ENCODE measurements at places on chromosomes 1 and 21. TPM values are rescaled to one million over a fixed set of nuclear protein-coding genes. Genes with fewer than 3 reads are reported as not detected.
A peak's percentile ranks its signal among the peaks of the same experiment; 100 is the strongest.

DNA sequence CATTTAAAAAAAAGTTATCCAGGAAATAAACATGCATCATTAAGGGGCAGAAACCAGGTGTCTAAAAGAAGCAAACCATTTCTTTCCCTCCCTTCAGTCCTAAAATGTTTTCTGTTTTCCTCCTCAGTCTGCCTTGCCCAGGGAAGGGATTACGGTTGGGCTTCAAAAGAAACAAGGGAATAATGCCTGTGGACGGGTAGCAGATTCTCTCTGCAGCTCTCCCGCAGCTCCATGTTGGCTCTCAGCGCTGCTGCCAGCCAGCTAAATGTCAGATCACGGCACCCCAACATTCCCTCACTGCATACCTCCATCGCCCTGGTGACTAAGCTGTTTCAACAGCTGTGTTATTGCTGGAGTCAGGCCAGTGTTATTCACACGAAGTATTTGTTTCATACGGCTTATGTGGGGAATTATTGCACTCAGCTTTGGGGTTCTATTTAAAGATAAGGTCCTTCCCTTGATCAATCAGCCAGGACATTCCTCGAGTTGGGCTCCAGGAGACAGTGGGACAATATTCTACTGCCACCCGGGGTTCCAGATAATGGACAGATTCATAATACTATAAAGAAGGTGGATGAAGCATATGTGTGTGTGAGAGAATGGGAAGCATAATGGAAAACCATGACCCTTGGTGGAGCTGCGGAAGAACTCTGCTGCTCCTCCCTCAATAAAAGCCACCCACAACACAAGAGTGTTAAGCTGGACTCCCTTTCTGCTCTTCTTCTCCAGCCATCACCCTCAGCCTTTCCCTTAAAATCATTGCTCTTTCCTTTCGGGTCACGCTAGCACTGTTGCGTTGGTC is 58.2 kb downstream of the WLS start:
- DNase-seq: peak; percentile 81

DNA sequence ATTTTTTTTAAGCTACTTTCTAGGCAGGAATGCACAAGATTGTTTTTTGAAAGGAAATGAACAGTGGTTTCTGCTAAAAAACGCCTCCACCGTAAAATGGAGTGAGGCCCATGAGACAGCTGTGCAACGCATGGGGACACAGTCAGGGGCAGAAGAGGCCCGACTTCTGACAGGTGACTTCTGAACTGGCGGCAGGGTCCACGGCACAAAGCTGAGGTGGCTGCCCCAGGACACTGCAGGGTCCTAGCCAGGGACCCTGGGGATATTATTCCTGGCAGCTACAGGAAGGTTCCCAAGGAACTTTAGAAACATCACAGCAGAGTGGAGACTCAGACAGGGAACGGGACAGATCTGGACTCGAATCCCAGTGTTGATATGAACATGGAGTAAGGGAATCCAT is 75.1 kb downstream of the SIM2 start:
- DNase-seq: no peak

DNA sequence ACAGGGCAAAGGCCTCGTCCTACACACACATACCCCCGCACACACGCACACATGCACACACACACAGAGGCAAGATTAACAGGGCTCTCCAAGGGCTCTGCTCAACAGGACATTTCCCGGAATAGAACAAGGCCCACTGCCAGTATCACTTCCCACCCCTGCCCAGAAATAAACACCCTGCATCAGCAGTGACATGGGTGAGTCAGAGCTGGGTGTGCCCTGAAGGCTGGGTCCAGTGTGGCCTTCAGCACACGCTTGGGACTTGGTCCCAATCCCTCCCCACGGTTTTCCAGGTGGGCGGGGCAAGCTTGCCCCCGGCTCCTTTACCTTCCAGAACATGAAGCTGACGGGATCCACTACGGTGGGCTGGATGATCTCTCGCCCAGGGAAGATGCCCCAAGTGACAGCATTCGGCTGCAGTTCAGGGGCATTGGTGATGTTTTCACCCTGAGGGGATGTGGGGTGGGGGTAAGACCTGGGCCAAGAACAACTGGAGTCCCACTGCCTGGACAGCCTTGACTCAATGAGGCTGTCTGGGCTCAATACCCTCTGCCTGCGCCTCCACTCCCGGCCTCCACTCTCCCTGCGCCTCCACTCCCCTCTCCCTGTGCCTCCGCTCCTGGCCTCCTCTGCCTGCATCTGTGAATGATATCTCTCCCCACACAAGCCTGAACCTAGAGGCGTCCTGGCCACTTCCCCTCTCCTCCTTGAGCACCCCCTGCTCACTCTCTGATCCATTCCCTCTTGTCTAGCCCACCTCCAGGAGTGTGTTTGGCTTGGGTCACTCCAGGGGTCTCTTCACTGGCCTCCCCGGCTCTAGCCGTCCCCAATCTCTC is 14.7 kb downstream of the MTHFR start:
- peak; percentile 93 for DNase-seq

DNA sequence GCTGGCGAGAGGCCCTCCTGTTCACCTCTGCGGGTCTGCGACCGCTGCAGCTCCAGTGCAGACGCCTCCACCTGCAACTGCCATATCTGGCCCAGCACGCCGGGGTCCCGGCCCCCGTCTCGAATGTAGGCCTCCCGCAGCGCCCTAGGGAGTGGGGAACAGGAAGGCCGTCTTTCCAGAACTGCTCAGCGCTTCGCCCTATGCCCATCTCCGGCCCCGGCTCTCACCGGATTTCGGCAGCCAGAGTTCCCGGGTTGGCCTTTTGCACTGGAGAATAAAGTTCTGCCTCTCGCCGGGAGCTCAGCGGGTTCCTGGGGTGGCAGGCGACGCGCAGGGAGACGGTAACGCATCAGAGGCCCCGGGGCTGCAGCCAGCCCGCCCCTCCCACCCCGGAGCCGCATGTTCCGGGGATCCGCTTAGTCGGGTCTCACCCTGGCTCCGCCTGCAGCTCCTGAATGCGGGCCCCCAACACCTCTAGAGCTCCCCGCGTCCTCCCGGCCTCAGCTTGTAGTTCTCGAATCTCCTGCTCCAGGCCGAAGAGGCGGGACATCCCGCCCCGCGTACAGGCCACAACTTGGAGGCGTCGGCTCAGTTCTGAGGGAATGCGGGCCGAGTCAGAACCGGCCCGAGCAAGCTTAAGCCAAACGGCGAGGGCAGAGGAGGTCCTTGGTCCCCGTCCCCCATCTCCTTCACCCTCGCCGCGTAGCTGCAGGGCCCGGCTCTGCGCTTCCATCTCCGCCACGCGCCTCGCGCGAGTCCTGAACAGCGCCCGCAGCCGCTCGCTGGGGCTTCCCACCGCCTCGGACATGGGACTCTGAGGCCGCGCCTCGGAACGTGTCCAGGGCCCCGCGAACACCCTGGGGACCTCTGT is 1.1 kb downstream of the CCDC17 start:
- DNase-seq: no peak

- DNase-seq: no peak
These were observed 65.6 kb upstream of the ARHGAP29 start for GRCh38 chr1:94303005-94303404.

DNA sequence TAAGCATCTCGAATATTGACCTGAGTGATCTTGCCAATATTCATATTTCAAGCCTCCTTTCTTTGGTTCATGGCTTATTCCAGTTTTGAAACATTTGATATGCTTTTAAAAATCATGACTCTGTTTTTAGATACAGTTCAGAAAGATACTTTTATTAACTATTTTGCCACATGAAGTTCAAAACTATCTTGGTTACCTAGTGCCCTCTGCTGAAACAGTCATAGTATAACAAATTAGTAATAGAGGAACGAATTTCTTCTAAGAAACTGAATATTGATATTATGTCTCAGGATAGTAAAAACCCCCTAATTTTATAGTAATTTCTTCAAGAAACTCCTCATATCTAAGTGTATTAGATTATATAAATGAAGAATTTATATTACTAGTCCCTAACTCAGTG is 52.6 kb upstream of the RC3H1 start:
- no peak for DNase-seq

DNA sequence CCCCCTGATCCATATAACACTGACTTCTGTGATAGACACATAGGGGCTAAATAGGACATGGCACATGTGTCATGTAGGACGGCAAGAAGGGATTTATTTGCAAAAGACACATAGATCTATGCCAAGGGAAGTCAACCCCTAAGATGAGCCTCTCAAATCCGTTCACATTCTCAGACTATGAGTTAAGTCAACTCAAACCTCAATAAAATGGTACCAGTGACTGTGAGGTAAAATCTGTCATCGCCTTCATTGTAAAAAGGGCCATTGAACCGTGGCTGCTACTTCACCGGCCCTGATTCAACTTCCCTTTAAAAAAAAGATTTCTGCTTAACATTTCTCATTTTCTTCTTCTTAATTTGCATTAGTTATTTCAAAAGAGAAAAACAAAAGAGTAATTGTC is 144.0 kb downstream of the ZNF281 start:
- no peak for DNase-seq

DNA sequence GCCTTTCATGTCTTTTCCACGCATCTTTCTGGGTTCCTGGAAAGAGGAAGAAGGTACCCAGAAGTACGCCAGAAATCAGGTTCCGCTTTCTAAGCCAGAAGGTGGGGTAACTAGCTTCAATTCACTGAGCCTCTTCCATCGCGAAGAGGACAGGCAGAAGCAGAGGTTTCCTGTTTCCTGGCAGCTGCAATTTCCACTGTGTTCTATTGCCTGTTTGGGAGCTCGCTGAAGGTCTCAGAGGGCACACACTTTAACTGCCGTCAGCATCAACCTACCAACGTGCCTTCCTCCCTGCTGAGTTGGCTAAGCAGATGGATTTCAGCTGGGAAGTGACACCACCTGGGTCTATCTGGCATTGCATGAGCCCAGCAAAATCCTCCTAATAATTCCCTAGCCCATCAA is 10.0 kb downstream of the NCF2 start:
- no peak for DNase-seq

- DNase-seq: no peak
These were observed 171.3 kb upstream of the ESRRG start for GRCh38 chr1:216894494-216894893.

DNA sequence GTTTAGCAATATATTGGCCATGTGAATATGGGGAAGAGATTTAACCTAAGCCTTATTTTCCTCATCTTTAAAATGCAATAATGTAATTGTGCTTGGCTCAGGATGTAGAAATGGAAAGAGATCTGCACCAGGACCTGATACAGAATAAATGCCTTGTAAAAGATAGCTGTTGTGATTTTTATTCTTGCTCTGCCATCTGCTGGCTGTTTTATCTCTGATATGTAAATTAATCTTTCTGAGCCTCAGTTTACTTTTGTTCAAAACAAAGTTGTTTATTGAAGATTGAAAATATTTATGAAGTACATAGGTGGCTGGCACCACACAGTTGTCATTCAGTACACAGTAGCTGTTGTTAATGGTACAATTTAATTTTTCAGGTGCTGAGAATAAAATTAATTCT is 21.9 kb downstream of the ZYG11B start:
- DNase-seq: no peak

Gene TEDDM1
- not detected for total RNA-seq

- no peak for DNase-seq
These were observed 24.8 kb upstream of the SLC45A1 start for GRCh38 chr1:8293118-8293517.

DNA sequence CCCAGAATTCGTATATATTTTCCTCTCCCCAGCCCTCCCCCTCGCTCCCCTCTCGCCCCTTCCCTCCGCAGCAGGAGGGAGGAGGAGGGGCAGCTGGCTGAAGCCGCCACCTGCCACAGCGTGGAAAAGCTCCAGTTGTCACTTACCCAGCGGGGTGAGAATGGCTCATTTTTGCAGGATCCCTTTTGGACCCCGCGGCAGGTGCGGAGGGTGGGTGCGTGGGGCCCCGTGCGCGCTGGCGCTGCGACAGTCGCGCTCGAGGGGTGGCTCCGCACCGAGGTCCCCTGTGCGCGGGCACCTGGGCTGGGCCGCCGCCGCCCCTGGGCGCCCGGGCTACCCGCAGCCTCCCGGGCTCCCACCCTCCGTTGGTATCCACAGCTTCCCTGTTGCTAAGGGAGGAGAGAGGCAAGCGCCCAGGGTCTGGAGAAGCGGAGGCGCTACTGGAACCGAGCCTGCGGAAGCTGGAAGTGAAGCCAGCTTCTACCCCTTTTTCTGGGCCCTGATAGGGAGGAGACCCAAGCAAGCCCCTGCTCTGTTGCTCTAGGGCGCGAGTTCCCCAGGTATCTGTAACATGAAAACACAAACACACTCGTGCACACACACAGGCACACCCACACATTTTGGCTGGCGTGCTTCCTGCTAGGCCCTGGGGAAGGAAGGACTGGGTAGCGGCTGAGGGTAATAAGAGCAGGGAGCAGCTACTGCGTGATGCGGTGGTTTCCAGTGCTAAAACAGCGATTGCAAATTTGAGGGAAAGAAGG is at the start of gene ERICH3:
ERICH3 (minus strand) TSS at position 442 of the 761 bp plus-strand sequence; CDS start at position 169, 273 bp downstream.
- peak; percentile 6 for DNase-seq

Gene ATP1A2
- total RNA-seq: not detected

Gene SAMD11
- 43.5 TPM for total RNA-seq

DNA sequence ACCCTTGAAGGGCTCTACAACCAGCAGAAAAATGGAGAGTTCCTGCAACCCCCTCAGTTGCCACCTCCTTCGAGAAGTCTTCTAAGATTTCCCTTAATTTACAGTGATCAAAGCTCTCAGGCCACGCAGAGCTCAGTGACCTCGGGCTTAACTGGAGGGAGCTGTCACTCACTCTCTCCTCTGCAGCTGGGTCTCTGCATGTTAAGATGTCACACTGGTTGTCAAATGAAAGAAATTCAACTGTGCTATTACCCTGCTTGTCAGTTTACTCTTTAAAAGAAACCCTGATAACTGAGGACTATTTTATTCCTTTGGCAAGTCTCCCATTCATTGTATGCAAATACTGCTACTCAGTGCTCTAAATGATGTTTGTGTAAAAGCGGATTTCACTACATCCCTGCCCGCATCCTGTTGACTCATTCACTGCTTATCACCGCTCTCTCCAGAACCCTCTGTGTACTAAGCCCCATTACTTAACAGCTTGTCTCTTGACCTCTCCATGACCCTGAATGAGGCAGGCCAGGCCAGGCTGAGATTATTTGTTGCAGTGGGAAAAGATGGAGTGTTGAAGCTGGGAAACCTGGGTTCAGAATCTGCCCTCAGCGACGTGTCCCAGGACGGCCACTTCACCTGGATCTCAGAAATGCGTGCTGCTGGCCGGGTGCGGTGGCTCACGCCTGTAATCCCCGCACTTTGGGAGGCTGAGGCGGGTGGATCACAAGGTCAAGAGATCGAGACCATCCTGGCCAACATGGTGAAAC is 13.7 kb downstream of the DHRS3 start:
- peak; percentile 93 for DNase-seq

Gene CYP4X1
- not detected for total RNA-seq

DNA sequence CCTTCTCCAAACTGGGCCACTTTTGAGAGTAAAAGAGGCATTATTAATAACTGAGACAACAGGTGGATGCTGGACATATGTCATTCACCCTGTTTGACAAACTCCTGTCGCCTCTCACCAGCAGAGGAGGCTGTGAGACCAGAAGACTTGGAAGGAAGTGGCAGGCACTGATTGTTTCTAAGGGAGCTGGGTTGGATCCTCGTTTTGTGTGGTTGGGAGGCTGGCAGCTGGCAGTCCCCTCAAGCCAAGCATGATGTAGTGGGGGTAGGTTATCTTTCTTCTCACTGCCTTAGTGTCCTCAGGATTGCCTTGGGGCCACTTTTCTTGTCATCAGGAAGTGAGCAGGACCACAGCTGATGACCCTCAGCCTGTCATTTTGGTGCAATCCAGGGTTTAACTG is 86.5 kb upstream of the KCNJ15 start:
- DNase-seq: peak; percentile 31
